BJ (cell line): ENCODE measurements at places on chromosomes 2 and 18. TPM values are rescaled to one million over a fixed set of nuclear protein-coding genes. Genes with fewer than 3 reads are reported as not detected.

The NPHP1 gene
- polyA plus RNA-seq: 2.9 and 4.6 TPM in 2 replicates

- no peak for DNase-seq
These were observed 529.2 kb upstream of the LINC00305 start for GRCh38 chr18:64678048-64678447.

DNA sequence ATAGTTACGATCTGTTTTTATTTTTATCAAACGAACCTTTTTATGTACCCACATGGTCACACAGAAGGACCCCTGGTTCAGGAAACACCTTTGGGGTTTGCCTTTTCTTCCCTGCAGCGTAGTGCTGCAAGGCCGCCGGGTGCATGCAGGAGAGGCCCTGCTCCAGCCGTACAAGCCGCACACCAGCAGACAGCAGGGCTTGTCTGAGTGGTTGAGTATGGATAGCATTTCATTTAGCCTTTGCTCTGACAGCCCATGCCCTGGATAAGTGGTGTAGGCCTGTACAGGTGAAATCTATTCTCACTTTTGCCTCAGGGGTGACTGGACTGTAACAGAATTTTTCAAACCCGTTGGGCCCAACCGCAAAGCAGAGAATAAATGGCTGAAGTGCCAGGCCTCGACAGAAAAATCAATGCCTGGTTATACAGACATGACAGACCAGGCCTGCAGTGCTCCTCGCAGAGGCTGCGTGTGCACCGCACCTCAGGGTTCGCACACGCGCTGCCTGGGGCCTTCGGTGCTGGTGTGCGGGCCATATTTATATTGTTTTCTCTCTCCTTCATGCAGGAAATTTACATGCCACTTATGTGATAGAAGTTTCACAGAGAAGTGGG, 279.1 kb downstream of the ZNF407 start:
- DNase-seq: no peak

The DPP4 gene
- 10.3 and 22.3 TPM in 2 replicates for polyA plus RNA-seq

- DNase-seq: no peak
These were observed 75.2 kb upstream of the TTC39C start for GRCh38 chr18:23939366-23939765.

DNA sequence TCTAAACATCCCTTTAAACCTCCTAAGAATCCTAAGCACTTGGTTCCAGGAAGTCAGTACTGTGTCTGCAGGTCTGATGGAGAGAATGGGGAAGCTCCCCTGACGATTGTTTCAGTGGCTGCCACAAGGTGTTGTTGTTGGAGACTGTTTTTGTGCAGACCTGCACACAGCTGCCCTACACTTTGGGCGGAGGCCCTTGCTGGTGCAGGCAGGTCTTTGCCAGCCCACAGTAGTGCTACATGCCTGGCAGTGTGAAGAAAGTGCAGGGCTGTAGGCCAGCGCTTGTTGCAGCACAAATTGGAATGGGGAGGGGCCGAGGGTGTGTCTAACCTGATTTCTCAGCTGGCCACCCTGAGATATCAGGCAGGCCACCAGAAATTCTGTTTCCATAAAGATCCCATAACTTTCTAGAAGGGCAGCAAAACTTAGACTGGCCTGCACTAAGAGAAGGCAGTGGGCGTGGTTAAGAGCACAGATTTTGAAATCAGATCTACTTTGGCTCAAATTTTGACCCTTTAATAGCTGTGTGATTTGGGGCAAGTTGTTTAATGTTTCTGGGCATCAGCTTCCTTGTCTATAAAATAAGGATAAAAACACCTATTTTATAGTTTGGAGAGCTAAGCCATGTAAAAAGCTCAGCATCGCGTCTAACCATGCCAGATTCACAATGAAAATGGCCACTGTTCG, 83.7 kb upstream of the SLC1A4 start:
- no peak for DNase-seq

DNA sequence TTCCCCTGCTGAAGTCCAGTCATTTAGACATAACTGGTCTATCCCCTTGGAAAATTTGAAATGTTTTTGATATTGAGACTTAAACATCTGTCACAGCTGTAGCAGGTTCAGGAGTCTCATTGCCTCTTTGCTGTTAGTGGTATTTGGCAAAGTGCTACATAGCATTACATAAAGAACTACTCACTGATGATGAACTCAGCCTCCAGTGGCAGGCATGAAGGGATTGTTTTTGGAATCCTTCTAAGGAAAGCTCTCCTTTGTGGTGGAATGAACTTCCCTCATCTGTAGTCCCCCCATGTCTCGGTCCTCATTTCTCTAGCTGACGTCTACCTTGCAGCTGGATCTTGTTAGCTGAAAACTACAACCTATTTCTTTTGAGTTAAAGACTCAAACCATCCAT, 111.6 kb downstream of the TACR1 start:
- DNase-seq: no peak

The SLC4A5 gene
- polyA plus RNA-seq: 0.07 and 0.16 TPM in 2 replicates

GRCh38 chr18:66916834-66917233, 312.9 kb upstream of the CDH19 start:
- DNase-seq: no peak

- no peak for DNase-seq
These were observed 36.4 kb downstream of the CTIF start for GRCh38 chr18:48575301-48575657.
